ENCODE measurements at places on chromosomes 2 and 18.

DNA sequence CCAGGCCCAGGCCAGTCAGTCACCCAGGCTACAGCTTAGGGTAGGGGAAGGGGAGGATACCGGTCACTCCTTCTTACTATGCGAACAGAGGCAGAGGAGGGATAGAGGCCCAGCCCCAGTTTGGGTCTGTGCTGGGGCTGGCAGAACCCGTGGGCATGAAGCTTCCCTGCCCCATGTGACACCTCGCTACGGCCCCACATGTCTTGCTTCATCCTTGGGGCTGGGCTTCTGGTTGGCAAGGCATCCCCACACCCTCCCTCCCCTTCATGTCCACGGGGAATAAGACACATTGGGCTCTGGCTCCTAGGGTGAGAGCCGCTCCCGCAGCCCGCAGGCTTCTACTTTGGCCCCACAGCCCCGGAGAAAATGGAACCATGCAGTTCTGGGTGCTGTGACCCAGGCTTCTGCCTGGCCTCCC is 32.4 kb downstream of the HS1BP3 start:
- no peak for DNase-seq

GRCh38 chr18:463403-463802 is 37.1 kb downstream of the COLEC12 start:
- DNase-seq = no peak

DNA sequence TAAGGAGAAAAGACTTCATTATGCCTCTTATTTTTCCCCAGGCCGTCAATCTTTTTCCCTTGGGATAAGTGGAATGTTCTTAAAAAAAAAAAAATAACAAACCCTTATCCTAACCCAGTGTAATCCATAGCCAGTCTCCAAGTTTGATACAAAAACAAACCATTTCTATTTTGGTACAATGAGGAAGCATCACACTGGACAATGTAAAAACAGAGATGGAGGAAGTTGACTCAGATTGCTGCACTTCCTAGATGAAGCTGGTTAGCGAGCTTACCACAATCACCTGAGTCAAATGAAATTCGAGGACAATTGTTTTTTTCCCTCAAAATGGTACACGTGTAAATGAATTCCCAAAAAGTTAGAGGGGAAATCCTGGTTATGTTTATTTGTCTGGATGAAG is 259.7 kb downstream of the TCF4 start:
- DNase-seq = no peak

GRCh38 chr18:72458271-72458670 is 85.9 kb downstream of the CBLN2 start:
- DNase-seq = no peak

GRCh38 chr2:172927641-172928357 is 147.8 kb upstream of the MAP3K20 start:
- no peak for DNase-seq

GRCh38 chr2:84904717-84905174 is 710 bp upstream of the TMSB10 start:
- no peak for DNase-seq

- no peak for DNase-seq
These were observed 120.9 kb upstream of the CCDC195 start for GRCh38 chr2:224837066-224837465.

DNA sequence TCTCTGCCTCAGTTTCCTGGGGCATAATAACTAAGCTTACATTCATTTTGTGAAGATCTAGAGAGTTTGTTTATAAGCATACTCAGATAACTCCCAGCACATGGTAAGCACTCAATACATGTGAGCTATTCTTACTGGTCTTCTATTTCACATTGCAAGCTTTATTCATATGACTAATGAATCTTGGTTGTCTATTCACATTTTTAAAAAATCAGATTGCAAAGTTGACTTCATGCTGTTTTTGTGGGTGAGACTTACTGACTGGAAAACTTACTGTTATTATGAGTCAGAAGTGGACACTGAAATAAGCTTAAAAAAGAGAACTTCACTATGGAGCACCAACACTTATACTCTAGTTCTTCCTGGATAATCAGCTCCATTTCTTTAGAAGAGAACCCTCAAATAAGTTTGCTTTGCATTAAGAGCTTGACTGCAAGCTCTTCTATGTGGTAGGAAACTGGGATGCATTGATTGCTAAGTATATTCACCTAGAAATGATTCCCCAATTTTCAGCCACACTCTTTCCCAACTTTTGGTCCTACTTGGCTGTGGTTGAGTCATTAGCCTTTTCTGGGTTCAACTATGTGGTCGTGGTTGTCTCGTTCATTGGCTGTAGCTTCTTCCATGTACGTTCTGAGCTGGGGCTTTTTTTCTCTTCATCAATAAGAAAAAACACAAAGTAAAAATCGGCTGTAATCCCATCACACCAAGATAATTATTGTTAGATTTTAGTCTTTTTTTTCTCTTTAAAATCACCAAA is 29.5 kb upstream of the RBMS1 start:
- no peak for DNase-seq

DNA sequence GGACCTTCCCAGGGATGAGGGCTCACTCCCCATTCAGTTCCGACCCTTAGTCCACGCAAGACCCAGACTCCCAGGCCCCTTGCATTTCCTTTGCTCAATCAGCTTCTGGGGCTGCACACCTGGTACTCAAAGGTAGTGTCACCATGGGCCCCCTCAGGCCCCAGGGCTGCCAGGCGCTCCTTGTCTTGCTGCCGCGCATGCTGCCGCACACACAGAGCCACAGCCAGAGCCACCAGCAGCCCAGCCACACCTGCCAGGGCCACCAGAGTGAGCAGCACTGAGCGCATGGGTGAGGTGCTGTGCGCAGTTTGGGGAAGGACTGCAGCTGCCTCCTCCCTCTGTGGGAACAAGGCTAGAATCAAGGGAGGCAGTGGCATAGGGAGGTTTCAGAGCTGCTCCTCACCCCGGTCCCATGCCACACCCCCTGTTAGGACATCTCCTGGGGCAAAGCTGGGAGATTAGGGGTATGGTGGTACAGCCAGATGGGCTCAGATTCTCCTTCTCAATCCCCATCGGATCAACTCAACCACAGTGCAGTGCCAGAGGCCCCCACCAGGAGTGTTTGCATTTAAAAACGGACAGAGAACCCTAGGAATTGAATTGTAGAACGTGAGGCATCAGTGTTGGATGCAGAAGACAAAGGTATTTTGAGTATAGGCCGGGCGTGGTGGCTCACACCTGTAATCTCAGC is 11.3 kb downstream of the PTPRN start:
- DNase-seq = no peak

- DNase-seq = no peak
These were observed 77.1 kb downstream of the SPIRE1 start for GRCh38 chr18:12580630-12581342.

DNA sequence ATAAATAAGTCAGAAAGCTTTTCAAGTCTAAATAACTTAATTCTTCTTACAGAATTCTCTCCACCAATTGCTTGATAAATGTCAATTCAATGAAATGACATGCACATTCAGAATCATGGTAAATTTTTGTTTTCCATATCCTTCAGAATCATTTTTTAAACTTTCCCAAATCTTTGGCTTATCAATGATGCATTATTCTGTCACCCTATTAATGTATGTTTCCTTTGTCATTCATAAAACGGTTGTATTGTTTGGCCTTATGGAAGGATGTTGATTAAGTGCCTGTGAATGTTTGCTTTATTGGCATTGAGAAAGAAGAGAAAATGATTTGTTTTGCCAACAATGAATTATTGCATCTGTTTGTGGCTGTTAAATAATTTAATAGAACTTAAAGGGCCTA is 260.9 kb downstream of the PLCL1 start:
- no peak for DNase-seq

DNA sequence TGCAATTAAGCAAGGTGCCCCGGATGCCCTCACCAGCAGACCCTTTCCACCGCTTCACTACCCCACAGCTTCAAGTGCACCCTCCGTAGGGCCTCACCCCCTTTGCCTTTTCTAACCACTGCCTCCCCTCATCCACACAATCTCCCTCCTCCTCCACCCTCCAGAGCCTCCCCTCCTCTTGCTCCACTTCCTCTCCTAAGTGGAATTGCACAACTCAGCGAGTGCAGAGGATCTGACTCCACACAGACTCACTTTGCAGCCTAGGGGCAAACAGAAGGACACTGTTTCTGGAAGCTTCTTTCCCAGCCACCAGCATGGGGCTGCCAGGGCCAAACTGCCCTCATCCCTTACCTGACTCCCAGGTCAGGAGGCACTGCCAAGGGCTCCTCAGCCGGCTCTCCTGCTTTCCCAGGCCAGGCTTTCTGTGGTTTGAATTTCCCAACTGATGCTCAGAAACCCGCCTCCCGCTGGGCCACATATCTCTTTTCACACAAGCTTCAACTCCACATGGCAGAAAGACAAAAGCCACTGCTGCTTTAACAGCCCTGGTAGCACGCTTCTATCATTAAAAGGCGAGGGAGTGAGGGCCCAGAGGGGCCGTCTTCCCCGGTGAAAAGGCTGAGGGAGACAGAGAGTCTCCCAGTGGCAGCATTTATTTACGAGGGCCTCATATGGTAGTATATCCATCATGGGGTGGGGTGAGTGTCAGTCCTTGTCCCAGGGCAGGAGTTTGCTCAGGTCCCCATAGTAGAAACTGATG is 74.7 kb upstream of the MGAT4A start:
- DNase-seq = no peak

DNA sequence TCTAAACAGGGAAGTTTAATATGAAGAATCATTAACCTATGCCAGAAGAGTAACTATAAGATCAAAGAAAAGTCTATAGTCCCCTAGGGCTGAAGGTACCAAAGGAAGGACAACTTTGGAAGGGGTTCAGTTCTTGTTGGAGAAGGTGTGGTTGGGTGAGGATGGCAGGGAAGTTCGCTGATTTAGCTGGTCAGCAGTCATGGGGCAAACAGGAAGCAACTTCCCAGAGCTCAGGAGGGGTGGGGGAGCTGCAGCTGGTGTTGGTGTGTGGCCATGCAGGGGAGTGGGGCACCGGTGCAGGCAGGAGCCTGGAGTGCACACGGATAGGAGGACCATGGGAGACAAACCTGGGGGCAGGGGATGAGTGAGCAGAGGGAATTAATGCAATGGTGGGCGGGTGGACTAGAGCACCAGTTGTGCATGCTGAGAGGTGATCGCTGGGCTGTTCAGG is 34.0 kb downstream of the FHOD3 start:
- DNase-seq = no peak
